Progenitor cell of endocrine pancreas (in vitro differentiated cells): ENCODE measurements at places on chromosomes 1 and 21. TPM values are rescaled to one million over a fixed set of nuclear protein-coding genes. Genes with fewer than 3 reads are reported as not detected.

DNA sequence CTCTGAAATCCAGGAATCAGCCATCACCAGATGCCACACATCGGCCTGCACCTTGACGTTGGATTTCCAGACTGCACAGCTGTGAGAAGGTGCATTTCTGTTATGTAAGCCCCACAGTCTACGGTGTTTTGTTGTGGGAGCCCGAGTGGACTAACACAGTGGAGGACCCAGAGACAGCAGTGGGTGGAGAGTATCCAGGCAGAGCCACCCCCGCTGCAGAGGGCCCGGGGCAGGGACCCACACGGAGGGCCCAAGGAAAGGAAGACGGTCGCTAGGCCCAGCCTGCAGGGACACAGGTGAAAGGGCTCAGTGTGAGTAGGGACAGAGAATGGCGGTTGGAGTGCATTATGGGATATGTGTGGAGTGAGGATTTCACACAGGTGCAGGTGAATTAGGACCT, 288.3 kb upstream of the AJAP1 start:
- no peak for DNase-seq

- DNase-seq, result no peak
These were observed 2112.9 kb downstream of the NCAM2 start for GRCh38 chr21:23111070-23111600.

DNA sequence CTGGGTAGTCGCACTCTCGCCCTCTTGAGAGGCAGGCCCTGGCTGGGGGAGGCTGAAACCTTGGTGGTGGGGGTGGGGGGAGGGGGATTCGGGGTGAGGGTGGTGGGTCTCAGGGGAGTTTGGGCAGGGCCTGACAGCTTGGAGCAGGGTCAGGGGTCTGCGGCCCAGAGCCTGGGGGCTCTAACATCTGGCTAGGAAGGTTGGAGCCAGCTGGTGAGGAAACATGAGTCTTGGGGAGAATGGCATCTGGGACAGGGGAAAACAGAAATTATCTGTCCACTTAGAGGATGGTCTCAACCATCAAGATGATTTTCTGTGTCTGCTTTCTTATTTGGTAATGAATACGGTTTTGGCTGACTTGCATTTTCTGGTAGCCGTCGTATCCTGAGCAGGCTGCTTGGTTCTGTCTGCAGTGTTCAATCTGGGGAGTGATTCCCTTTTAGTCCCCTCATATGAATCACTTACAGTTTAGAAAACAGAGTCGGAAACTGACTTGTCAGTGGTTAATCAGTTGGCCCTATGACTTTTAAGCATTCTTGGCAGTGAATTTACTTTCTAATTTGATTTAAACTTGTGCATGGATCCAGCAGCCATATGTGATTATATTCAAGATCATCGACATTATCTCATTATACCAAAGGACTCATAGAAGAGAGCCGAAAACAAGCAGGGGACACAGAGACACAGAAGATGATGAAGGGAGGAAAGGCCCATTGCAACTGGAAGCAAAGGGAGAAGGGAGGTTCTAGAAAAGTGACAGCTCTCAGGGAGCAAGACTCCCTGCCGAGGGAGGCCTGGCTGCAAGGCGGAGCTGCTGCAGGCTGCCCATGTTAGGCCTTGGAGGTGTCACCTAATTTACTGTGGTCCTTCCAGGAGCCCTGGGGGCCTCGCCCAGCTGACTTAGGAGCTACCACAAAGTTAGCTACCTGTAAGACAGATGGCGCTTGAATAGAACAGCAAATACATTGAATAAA, 237.6 kb downstream of the SDCCAG8 start:
- DNase-seq, result no peak

- no peak for DNase-seq
These were observed 98.5 kb downstream of the OSBPL9 start for GRCh38 chr1:51715369-51715768.

GRCh38 chr21:31927689-31928353, 55.0 kb downstream of the HUNK start:
- no peak for DNase-seq

SETSIP gene
- not detected in 2 replicates for total RNA-seq

CFHR5 gene
- total RNA-seq, result not detected in 2 replicates

RGS1 gene
- 0.26 and 0.42 TPM in 2 replicates for total RNA-seq

DNA sequence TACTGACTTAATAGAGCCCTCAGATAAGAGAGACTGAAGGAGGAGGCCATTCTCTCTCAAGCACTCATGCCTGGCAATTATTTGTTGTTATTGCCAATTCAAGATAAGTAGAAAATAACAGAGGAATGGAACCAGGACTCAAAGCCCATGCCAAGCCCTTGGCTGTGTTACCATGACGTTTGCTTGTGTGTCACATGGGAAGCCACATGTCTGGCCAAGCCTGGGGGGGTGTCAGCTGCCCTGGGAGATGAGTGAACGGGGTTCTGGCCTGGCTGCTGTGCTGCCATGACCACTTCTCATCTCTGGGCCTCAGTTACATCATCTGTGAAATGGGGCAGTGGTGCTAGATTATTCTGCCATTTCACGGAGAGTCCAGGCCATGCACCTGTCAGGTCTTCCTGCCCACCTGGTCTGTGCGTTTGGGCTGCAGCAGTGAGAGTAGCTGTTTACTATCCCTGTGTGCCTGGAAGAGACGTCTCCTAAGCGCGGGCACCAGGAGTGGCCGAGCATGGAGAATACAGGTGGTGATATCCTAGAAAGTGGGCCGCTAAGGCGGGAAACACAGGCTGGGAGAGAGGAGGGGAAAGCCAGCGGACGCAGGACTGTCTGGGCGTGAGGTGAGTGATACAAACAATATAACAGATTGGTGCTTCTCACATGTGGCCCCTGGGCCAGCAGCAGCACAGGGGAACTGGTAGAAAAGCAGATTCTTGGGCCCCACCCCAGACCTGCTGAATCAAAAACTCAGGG, 67.8 kb downstream of the MAN1C1 start:
- no peak for DNase-seq

- no peak for DNase-seq
These were observed 1.1 kb upstream of the CD244 start for GRCh38 chr1:160863774-160864131.

DNA sequence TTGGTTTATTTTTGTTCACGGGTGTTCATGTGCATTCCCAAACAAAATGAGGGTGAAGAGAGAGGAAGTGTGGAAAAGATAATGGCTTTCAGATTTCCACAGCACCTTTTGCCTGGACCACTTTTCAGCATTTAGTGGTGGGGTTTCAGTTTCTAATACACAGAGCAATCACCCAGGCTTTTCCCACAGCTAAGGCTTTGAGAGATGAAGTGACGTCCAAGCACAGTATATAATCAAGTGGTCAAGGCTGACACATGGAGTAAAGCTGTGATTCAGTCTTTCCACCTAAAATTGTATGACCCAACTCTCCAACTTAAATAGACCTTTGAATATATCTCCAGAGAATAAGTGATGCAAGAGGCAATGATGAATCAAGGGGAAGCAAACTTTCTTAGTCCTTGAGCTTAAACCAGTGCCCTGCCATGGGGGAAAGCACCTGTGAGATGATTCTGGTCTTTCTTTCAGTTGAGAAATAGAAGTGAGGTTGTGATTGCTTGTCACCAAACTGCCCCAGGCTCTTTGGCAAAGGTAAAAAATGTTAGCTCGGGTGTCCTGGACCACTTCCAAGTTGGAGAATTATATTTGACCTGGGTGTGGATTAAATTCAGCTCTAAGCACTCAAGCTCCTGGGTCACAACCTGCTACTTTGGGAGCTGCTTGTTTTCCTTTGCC, 2.4 kb upstream of the PIK3R3 start:
- no peak for DNase-seq

GRCh38 chr1:36135796-36136195, 10.8 kb upstream of the COL8A2 start:
- no peak for DNase-seq

AGMAT gene
- 3.1 and 4.0 TPM in 2 replicates for total RNA-seq

GRCh38 chr1:81151206-81151605, 649.5 kb upstream of the ADGRL2 start:
- DNase-seq, result no peak

GRCh38 chr1:62180639-62181038, 14.0 kb upstream of the L1TD1 start:
- DNase-seq, result no peak

AK5 gene
- 4.0 and 4.4 TPM in 2 replicates for total RNA-seq
